ENCODE measurements at places on chromosomes 3 and 15. TPM values are rescaled to one million over a fixed set of nuclear protein-coding genes. Genes with fewer than 3 reads are reported as not detected.

DNA sequence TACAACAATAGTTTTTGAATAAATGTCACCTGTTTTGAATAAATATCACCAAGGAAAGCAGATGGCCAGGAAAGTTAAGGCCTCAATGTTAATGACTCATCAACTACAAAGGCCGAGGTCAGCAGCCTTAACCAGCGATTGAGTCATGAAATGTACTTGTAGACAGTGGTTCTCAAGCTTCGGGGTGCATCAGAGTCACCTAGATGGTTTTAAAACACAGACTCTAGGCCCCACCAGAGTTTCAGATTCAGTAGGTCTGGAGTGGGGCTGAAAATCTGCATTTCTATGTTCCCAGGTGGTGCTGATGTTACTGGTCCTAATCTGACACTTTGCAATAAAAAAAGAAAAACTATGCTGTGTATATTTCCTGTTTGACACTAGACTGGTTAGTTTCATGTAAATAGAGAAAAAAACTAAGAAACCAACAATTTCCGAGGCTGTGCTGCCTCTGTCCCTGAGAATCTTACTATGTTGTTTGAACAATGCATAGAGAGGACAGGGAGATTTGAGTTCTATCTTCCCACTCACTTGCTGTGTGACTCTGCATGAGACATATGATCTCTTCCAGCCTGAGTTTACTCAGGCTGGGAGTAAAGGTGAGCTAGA is 9.8 kb downstream of the RAB27A start:
- no peak for DNase-seq

GRCh38 chr3:127018306-127018828 is 35.5 kb downstream of the PLXNA1 start:
- DNase-seq = no peak

DNA sequence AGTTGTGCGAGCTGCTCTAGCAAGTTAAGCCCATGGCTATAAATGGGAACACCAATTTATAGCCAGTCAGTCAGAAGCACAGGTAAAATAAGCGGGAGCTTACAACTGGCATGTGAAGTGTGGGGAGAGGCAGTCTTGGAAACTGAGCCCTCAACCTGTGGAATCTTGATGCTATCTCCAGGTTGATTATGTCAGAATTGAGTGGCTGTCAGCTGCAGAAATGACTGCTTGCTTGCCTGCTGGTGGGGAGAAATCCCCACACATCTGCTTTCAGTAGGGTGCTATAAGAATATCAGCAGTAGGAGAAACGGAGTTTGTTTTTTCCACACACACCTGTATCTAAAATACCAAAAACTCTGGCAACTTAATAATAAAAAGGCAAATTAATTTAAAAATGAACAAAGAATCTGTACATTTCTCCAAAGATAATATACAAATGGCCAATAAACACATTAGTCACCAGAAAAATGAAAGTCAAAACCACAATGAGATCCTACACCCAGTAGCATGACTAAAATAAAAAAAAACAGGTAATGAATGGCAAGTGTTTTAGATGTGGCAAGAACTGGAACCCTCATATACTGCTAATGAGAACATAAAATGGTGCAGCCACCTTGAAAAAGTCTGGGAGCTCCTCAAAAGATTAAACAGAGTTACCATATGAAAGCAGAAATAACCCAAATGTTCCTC is 26.0 kb upstream of the MAP4 start:
- DNase-seq = no peak

Gene KLHL40
- total RNA-seq = 0.12 TPM

Gene PPARG
- 24.0 TPM for total RNA-seq

GRCh38 chr3:16808393-16809107 is 76.2 kb upstream of the PLCL2 start:
- DNase-seq = no peak

DNA sequence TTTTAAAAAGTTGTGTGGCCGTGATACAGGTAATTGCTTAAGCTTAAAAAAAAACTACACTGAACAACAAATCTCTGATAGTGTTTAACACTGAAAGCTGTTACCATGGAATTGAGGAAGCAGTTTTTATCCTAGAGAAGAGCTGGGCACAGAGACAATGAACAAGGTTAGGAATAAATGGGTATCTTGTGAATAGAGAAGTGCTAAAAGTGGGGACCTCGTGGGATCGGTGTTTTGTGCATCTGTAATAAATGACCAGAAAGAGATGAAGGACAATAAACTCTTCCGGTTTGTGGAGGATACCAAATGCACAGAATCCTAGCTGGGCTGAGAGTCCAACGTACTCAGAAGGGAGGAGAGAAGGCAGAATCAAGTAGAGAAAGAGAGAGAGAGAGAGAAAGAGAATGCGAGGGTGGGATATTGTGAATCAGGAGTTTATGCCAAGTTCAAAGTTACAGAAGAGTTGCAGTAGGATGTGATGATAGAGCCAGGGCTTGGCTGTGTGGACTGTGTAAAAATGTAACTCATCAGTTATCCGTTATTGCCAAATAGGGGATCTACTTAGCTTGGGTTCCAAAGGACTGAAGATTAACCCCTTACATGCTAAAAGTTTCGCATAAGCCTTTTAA is 148.9 kb downstream of the IL20RB start:
- no peak for DNase-seq

Gene RAF1
- 153 TPM for total RNA-seq

- peak; percentile 57 for DNase-seq
Measured at GRCh38 chr15:62306851-62307504, 141.9 kb upstream of the C2CD4B start.

DNA sequence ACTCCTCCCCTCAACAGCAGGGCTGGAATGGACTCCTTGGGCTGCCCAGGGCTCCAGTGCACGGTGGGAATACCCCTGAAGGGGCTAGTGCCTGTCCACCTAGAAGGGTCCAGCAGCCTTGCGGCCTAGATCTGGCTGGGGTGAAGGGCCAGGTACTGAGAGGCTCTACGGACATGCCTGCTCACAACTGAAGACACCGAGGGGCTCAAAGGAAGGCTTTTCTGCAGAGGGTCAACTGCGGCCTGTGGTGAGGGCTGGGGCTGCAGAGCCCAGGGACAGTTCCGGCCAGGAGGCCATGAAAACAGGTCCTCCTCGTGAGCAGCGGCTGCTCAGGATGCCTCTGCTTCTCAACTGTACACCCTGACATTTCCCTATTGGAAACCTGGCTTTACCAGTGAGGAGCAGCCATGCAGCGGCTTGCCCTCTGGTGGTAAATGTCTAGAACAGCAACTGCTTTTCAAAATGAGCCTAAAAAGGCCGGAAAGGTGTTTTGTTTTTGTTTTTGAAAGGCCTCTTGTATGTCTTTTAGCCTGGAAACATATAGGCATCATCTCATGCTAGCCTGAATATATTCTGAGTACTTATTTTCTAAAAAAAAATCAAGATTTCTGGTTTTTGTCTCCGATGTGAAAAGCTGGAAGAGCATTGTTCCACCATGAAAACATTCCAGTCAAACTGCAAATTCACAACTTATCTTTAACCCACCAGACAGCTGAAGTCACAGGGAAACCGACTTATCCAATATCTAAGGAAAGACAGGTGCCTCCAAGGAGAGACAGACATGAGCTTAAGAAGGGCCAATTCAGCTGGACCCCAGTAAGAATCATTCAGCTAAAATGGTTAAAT is 163.4 kb downstream of the KLF13 start:
- peak; percentile 56 for DNase-seq

DNA sequence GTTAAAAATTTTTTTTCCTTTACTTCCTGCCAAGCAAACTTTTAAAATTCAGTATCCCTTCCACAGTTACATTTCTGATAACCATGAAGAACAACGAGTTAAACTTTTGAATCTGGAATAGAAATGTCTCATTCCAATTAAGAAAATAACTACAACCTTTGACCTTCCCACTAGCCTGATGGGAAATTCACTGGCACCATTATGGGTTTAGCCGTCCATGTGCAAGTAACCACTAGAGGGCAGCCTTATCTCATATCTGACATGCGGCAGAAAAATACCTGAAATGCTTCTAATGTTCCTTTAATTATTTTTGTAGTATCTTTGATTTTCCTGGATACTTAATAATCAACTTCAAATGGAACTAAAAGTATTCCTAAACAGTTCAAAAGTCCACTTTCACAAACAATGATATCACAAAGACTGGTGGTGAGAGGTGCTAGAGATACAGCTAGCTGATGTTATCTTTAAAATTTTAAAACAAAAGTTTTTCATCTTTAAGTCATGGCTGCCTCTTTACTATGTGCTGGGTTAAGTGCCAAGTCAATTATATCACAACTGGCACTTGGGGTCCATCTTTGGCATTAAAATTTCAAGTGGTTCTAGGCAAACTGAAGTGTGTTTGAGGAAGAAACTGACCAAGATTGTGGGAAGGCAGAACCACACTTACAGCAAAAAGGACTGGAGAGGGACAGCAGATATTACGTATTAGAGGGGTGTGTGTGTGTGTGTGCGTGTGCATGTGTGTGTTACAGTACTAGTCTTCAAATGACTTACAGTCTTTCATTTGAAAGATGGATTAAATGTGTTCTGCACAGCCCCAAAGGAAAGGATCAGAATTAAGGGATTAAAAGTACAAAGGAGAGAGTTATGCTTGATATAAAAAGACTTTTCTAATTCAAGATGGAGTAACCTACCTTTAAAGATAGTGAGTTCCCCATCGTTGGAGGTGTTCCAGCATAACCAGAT is 107.1 kb upstream of the ICE2 start:
- no peak for DNase-seq

GRCh38 chr3:62605413-62606068 is 232.2 kb upstream of the FEZF2 start:
- DNase-seq = no peak

Gene LRRC49
- total RNA-seq = 79.8 TPM

DNA sequence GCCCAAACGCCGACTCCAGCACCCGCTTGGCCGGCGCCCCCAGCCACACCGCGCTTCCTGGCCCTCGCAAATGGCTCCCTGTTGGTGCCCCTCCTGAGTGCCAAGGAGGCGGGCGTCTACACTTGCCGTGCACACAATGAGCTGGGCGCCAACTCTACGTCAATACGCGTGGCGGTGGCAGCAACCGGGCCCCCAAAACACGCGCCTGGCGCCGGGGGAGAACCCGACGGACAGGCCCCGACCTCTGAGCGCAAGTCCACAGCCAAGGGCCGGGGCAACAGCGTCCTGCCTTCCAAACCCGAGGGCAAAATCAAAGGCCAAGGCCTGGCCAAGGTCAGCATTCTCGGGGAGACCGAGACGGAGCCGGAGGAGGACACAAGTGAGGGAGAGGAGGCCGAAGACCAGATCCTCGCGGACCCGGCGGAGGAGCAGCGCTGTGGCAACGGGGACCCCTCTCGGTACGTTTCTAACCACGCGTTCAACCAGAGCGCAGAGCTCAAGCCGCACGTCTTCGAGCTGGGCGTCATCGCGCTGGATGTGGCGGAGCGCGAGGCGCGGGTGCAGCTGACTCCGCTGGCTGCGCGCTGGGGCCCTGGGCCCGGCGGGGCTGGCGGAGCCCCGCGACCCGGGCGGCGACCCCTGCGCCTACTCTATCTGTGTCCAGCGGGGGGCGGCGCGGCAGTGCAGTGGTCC is 3.5 kb downstream of the ISLR2 start:
- no peak for DNase-seq

Gene SCAPER
- 54.9 TPM for total RNA-seq

- DNase-seq = no peak
Measured at GRCh38 chr3:30199855-30200254, 406.5 kb upstream of the TGFBR2 start.

All from left ventricle myocardium superior (tissue), 1 donor.